ENCODE measurements at places on chromosomes 2 and 18.
A peak's percentile ranks its signal among the peaks of the same experiment; 100 is the strongest.

DNA sequence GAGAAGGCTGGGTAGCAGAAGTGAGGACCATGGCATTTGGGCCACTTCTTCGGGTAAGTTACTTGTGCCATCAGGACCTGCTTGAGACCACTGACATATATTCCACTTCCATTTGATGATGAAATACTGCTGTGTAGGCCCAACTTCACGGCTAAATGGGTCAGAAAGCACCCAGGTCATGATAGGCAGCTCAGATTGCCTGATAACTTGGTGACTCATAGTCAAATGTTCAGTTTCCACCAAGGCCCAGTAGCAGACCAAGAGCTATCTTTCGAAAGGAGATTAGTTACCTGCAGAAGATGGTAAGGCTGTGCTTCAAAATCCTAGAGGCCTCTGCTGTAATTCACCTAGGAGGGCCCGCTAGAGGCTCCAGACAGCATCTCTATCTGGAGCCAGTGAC lies 31.8 kb upstream of the MEX3C start:
- no peak for DNase-seq

DNA sequence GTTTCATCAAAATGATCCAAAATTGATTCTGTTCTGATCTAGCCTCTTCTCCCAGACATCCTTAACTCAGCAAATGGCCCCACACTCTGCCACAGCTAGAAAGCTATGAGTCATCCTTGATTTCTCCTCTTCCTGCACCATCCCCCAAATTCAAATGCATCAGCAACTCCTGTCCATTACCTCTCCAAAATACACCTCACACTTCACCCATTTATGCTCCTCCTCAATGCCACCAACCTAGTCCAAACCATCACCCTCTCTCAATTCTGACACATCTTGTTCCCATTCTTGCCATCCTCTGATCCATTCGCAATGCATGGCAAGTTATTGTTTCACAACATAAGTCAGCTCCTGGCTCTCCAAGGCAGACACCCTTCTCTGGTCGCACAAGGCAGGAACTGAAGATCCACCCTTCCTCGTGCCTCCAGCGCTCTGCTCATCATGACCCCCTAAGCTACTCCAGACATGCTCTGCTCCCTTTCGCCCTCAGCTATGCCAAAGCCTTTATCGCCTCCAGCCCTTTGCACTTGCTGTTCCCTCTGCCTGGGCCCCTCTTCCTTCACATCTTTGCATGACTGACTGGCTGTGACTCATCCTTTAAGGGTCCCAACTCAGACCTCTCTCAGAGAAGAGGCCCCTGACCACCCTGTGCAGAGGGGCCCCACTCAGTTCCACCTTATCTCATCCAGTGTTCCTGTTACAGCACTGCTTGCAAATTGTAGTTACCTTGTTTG lies 83.6 kb downstream of the MREG start:
- DNase-seq = no peak

DNA sequence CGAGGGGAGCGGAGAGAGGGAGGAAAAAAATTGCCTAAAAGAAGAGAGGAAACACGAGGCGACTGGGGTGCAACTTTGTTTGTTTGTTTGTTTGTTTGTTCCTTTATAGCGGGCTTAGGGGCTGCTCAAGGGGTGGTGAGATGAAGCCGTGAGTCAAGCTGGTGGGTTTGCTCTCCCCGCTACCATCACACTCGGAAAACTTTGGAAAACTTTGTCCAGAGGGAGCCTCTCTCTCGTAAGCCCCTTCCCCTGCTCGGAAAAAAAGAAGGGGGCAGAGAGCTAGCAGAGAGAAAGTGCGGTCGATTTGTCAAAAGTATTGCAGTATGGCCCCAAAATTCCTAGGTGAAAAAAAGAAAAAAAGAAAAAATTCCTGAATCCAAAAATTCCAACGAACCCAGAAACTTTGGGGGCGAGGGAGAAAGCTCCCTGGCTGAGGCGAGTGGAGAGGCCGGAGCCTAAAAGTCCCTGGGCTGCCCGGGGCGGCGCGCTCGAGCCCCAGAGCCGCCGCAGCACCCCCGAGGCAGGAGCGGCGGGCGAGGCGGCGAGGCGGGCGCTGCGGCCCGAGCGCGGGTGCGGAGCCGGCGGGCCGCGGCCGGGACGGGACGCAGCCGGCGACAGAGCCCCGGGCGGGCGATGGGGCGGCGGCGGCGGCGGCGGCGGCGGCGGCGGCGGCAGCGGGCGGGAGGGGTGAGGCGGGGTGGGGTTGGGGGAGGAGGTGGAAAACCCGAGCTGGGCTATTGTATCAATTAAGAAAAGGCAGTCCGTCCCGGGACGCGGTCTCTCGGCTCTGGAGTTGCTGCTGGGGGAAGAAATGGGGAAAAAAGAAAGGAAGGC lies 558 bp upstream of the CYP26B1 start:
- DNase-seq = no peak

DNA sequence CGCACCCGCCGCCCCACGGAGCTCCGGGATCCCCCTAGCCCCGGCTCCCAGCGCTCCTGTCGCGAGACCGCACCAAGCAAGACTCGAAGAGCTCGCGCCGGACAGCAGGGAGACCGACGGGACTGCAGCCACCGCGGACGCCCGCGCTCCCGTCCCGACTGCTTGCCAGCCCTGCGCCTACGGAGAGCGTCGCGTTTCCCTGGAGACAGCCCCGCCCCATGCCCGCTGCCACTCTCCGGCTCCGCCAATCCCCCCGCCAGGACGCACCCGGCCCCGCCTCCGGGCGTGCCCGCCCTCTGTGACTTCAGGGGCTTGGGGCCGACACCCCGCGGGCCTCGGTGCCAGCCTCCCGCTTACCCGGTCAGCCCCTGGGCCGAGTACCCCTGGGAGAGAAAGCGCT lies at the start of gene ANKMY1:
Gene ANKMY1 (minus strand): TSS at position 181 of the 400 bp plus-strand sequence. CDS start 653 bp downstream, outside the sequence.
- peak; percentile 95 for DNase-seq

DNA sequence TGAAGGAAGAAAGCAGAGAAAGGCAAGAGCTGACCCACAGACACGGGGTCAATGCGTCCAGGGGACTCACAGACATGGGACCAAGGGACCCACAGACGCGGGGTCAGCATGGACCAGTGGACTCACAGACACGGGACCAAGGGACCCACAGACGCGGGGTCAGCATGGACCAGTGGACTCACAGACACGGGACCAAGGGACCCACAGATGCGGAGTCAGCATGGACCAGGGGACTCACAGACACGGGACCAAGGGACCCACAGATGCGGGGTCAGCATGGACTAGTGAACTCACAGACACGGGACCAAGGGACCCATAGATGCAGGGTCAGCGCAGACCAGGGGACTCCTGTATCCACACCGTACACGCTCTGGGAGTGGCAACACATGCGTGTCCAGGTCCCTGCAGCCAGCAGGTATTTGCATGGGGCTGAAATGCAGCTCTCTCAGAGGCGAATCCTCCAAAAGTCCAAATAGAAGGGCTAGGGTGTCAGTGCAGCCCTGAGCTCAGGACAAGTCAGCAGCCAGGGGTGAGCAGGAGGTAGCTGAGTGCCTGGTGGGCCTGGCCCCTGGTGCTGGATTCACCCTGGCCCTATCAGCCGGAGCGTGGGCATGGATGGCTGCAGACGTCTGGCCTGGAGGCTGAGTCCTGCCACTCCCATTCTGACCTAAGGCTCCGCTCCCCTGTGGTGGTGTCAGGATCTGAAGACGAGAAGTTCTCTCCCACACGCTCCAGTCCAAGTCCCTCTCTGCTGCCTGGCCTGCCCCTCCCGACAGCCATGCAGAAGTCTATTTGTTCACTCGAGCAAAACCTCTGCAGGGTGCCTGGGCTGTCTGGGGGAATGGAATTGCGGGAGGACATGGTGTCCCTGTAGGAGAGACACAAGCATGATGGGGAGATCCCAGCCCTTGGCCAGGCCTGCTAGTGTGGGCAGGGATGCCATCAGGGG lies 28.5 kb downstream of the TMEM18 start:
- DNase-seq = no peak

GRCh38 chr2:211401328-211401727 lies 844.9 kb downstream of the CPS1 start:
- no peak for DNase-seq

DNA sequence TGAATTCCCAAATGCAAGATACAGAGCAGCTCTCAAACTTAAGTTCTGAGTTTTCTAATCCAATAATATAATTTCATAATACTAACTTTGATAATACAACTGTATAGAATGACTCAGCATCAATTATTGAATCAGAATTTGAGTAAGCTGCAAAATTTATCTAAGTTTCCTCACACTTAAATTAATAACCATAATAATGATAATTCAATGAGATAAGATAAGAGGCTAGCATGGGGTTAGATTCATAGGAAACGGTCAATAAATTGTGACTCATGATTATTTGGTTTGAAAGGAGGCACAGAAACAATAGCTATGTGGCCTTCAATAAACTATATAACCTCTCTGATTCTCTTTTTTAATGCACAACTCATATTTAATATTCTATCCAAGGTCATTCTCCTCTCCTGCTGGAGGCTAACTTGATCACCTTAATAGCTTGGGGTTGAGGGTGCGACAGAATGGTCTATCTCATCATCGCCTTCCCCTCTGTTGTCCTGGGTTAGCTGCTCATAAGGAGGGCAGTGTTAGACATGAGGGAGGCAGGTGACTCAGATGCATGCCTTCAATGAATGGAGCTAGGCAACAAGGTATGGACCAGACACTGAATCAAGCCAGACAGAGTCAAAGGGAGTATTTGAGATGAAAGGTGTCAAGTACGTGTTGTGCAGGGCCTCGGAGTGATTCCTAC lies 36.2 kb upstream of the BMP10 start:
- no peak for DNase-seq

GRCh38 chr2:113000436-113000835 lies 4.8 kb upstream of the IL36A start:
- no peak for DNase-seq

DNA sequence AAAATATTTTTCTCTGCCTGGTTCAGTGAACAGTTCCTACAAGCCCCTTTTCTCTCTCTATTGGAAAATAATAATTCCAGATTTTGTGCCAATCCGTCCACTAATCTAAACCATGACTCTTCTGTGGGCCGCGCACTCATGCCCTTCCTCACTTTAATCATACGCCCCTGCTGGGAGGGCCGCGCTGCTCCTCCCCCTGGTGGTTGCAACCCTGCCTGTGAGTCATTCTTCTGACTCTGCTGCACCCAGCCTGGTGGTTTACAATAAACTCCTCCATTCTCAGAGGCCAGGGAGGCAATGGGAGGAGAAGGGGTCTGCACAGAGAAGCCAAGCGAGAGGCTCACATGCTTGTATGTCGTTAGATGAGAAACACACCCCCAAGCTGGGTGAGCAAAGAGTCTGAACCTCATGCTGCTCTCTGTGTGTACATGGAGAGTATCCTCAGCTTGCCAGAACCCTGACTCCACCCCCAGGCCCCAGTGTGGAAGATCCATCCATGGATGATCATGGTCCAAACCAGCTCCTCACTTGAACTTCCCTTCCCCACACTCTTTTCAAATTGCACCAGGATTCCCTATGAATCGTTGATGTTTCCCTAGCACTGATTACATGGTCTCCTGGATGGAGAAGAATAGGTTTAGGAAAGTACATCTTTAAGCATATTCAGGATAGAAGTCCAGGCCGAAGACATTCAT lies 228.9 kb downstream of the ANKRD30B start:
- no peak for DNase-seq

GRCh38 chr18:59340817-59341216 lies 18.2 kb downstream of the LMAN1 start:
- no peak for DNase-seq

DNA sequence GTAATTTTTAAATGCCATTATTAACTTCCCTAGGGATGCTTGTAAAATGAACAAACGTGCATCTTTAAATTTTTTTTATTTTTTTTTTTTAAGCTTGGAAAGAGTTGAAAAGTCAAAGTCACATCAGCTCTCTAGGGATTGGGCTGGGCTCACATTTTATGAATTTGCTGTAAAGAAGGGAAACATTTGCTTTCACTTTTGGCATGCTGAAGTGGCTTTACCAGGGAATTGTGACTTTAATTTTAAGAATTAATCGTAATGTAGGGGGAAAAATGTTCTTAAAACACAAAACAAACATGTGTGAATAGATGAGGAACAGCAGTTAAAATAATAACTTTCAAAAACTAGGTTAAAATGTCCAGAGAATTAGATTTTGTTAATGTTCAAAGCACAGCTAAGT lies 123.0 kb downstream of the AGAP1 start:
- DNase-seq = no peak

DNA sequence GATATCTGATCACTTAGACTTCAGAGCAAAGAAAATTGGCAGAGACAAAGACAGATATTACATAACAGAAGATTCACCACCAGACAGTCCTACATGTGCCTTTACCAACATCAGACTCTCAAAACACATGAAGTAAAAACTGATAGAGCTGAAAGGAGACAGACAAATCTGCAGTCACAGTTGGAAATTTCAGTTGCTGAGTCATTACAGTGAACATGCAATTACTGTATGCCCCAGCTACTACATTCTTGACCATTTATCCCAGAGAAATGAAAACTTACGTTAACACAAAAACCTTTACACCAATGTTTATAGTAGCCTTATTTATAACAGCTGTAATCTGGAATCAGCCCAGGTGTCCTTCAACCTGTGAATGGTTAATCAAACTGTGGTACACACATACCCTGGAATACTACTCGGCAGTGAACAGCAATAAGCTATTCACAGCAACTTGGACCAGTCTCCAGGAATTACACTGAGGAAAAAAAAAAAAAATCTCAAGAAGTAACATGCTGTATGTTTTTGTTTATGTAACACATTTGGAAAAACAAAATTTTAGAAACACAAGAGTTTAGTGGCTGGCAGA lies 7.5 kb upstream of the SCLY start:
- DNase-seq = no peak

- DNase-seq = no peak
These were observed 971.3 kb upstream of the FAM98A start for GRCh38 chr2:34570266-34570872.

DNA sequence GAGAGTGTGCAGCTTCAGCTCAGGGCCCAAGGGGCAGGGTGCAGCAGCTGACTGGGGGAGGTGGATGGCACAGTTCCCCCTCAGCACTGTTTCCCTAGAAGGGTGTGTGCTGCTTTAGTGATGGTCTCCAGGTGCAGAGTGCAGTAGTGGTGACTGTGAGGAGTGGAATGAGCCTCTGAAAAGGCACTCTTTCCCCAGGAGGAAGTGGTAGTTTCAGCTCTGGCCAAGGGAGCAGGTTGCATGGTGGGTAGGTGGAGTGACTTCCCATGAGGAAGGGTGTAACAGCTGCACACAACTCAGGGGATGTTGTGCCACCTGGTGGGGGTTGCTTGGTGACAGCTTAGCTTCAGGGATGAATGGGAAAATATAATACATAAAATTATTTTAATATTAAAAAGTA lies 251.5 kb upstream of the NXPH2 start:
- no peak for DNase-seq

- no peak for DNase-seq
These were observed 411.7 kb upstream of the NETO1 start for GRCh38 chr18:73279498-73279897.

All from posterior cingulate gyrus (tissue), 11 donors.